Stimulated activated CD8-positive, alpha-beta memory T cell treated with anti-CD3 and anti-CD28 coated beads, Interleukin-2, amount 100 ng/mL, for 48 hours (primary cell): ENCODE measurements at places on chromosomes 3 and 15.

GRCh38 chr15:92617549-92618520 is 37.7 kb downstream of the FAM174B start:
- no peak for DNase-seq

DNA sequence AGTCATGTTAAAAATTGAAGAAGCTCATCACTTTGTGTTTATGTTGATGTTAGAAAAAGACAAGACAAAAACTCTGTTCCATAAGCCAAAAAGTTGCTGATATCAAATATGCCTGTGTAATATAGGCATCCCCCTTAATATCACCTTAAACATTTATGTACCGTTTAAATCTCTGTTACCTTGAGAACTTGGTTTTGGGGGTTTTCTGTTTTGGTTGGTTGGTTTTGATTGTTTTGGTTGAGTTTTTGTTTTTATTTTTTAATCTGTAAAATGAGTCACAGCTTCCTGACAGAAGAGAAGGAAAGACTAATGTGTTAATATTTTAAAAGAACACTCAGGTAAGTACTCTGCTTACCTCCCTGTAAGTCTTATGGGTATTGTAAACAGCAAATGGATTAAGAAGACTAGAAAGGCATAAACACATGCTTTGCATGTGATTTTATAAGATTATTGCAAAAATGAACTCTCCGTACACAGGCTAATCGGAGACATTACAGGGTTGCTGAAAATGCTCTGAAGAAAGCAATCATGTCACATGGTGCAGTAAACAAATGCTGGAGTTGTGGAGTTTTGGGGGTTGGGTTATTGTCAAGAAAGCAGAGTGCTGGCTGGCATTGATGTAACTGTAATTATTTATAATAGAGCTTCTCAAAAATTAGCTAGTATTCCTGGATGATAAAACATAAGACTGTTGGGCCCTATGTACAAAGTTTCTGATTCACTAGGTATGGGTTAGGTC is 69.5 kb upstream of the MBNL1 start:
- no peak for DNase-seq

DNA sequence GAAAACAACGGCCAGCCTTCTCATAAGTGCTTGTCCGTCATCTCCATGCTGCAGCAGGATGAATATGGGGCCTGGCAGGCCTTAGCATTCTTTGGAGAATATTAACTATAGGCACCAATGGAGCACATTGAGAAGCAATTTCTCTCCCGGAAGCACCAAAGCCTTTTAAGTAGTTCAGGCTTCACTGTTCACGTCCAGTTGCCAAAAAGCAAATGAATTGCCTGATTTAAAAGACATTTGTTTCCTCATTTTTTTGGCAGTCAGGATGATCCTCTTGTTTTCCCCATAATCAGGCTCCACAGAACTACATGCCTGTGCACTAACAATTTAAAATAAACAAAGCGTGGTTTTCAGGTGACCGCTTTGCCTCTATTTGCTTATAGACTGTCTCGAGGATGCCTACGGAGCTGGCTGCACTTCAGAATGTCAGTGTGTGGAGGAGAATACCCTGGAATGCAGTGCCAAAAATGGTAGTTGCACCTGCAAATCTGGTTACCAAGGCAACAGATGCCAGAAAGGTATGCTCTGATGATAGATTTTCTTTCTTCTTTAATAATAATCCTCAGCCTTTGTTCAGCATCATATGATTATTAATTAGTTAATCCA is 725.2 kb upstream of the GOLIM4 start:
- no peak for DNase-seq

DNA sequence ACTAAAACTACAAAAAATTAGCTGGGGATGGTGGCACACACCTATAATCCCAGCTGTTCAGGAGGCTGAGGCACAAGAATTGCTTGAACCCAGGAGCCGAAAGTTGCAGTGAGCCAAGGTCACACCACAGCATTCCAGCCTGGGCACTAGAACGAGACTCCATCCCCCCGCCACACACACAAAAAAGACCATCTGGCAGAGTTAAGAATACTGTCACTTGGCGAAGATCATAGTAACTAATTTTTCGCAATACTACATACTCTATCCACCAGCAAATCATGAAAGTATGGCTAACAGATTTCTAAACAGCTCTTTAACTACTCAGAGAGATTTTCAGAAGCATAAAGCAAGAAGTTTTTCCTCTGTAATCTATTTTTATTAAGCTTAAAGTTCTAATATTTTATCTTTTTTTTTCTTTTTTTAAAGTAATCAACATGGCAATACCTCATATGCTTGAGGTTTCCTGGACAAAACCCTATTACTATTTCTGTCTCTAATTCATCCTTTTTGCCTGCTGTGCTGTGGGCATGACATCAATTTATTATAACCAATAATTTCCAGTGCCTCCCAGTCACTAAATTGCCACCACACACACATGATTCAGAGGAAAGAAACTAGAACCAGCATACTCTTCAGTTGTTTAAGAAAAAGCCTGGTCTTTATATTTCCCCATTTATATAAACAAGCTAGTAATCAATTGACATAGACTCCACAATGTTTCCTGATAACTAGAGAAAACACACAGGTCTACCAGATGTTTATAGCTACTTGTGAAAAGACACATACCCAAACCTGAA is 46.9 kb downstream of the CHSY1 start:
- no peak for DNase-seq

DNA sequence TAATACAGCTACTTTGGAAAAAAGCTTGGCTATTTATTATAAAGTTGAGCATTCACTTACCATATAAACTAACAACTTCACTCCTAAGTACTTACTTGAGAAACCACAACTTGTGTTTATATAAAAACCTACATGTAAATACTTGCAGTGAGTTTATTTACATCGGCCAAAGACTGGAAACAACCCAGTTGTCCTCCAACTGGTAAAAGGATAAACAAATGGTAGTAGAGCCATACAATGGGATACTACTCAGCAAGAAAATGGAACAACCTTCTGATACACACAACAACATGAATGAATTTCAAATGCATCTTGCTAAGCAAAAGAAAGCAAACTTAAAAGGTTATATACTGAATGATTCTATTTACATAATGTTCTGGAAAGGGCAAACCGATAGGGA is 63.7 kb downstream of the SLC7A14 start:
- DNase-seq = no peak
